Bronchus fibroblast of lung (primary cell): ENCODE measurements at places on chromosomes 12 and 14. TPM values are rescaled to one million over a fixed set of nuclear protein-coding genes. Genes with fewer than 3 reads are reported as not detected.

The OR4K14 gene
- total RNA-seq = not detected in 2 replicates

The CLEC4C gene
- total RNA-seq = not detected in 2 replicates

The INHBC gene
- under 0.01 TPM in 1 of 2 replicates, not detected in the other for total RNA-seq

The LRRIQ1 gene
- total RNA-seq = 0.34 and 2.1 TPM in 2 replicates

The MYF5 gene
- not detected in 2 replicates for total RNA-seq

The VASH1 gene
- 3.1 and 4.0 TPM in 2 replicates for total RNA-seq

The EMP1 gene
- 356 and 471 TPM in 2 replicates for total RNA-seq

The CAPZA3 gene
- not detected in 2 replicates for total RNA-seq

The PTGER2 gene
- total RNA-seq = 120 and 124 TPM in 2 replicates

The HHIPL1 gene
- 1.8 and 2.7 TPM in 2 replicates for total RNA-seq

The ESPL1 gene
- total RNA-seq = 12.4 and 13.2 TPM in 2 replicates

The SLC10A1 gene
- total RNA-seq = not detected in 2 replicates

The OR4E2 gene
- not detected in 2 replicates for total RNA-seq

The DBX2 gene
- total RNA-seq = not detected in 2 replicates

The YBX3 gene
- 199 and 200 TPM in 2 replicates for total RNA-seq

The NOVA1 gene
- total RNA-seq = 1.0 and 1.7 TPM in 2 replicates

The SERPINA4 gene
- not detected in 2 replicates for total RNA-seq

The FBXO21 gene
- 43.9 and 45.1 TPM in 2 replicates for total RNA-seq

The ADAM20 gene
- 0.15 TPM in 1 of 2 replicates, not detected in the other for total RNA-seq

The PTPRQ gene
- total RNA-seq = 0.59 and 1.3 TPM in 2 replicates

The PTGDR gene
- not detected in 2 replicates for total RNA-seq
